HFF-Myc (cell line): ENCODE measurements at places on chromosomes 13 and 19.

DNA sequence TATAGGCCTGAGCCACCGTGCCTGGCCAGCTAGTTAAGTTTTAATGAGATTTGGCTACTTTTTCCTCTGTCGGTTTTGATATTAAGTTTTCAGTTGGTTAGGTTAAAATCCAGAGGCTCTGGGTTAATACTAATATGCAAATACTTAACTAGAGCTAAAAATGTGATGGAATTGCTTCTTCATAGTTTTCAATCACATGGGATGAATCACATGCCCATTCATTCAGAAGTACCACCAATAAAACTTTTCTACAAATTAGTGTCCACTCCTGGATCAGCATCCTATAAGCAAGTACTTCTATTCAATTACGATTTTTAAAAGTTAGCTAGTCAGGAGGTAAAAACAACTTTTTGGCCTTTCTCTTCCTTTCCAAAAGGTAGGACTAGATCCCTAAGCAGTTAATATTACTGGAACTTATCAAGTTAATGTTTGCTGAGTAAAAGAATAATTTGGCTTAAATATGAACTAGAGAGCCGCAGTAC lies 4.3 kb downstream of the SLC25A30 start:
- DNase-seq, result no peak

DNA sequence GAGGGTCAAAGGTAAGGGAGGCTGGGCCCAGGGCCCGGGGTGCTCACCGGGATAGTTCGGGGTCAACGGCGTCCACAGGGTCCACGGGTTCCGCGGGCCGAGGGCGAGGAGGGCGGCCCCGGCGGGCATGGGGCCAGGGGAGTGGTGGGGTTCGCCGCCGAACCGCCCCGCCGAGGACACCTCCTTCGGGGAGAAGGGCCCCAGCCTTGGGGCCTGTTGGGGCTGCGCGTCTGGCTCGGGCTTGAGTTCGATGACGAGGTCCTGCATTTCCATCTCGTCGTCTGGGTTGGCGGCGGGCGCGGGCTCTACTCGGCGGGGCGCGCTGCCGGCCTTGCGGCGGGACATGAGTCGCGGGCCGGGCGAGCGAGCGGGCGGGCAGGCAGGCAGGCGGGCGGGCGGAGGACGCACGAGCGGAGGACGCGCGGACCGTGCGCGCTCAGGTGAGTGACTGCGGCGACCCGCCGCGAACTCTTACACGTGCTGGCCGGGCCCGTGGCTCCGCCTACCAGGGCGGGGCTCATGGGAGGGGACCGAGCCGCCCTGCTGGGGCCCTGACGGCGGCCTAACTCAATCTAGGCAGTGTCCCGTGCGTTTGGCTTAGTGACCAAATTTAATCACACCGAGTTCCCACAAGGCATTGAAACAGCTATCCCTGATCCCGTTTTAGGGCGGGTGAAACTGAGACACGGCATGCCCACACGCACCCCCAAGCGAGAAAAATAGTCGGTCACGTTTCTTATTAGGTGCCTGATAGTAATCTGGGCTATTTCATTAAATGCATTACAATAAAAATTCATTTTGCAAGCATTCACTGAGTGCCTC lies at the start of gene ZNF296:
Gene ZNF296 (minus strand): TSS at position 450 of the 822 bp plus-strand sequence. CDS start 105 bp downstream, at position 345.
- peak; percentile 30 for DNase-seq

GRCh38 chr19:30387311-30388115 lies 15.3 kb downstream of the ZNF536 start:
- no peak for DNase-seq

GRCh38 chr13:23758798-23759527 lies 130.2 kb downstream of the MIPEP start:
- no peak for DNase-seq

DNA sequence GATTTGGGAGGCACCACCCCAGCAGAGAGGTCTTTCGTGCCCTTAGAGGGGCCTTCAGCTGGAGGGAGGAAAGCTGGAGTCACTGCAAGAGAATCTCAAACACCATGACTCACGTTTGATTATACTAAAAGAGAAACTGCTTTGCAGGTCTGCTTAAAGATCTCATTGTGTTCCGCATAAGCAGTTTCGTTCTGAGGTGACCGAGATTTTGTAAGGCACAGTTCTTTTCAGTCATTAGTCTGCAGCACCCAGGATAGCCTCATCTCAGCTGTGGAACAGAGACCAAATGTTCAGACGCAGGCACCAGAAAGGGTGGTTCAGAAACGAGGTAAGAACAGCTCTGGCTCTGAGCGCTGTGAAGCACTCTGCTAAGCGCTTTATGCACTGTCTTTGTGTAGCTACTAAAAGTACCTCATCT lies 71.2 kb upstream of the GTF3A start:
- no peak for DNase-seq

DNA sequence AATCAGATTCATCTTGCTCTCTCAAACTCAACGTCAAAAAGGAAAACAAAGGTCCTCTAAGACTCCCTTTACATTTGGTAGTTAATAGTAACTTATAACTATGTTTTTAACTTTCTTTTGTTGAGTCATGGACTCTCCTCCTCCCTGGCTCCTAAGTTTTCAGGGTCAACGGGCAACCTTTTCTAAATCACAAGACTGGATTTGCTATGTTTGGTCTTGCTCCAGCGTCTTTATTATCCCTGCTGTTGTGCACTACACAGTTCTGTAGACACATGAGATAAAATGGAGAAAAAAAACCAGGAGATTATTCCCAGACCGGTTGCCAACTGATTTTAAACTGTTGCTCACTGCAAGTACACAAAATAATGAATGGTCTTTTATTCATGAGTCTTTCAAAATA lies 1.9 kb upstream of the ITM2B start:
- DNase-seq, result no peak
